ENCODE measurements at places on chromosomes 1 and 21. TPM values are rescaled to one million over a fixed set of nuclear protein-coding genes. Genes with fewer than 3 reads are reported as not detected.

The GCSAML gene
- total RNA-seq: not detected

The OR10Z1 gene
- total RNA-seq: not detected

The PLCH2 gene
- total RNA-seq: 0.24 TPM

The NR5A2 gene
- 2.4 TPM for total RNA-seq

The TDRD5 gene
- total RNA-seq: 0.05 TPM

The AGT gene
- 0.13 TPM for total RNA-seq

The DISP3 gene
- total RNA-seq: 0.54 TPM

The TOMM20 gene
- total RNA-seq: 133 TPM

The CHIA gene
- not detected for total RNA-seq

The LCE1C gene
- not detected for total RNA-seq

The CHD5 gene
- 2.2 TPM for total RNA-seq

The ZNF648 gene
- total RNA-seq: not detected

The ETNK2 gene
- total RNA-seq: 17.6 TPM

The OR2L13 gene
- not detected for total RNA-seq

The CYP4A22 gene
- total RNA-seq: not detected

The KCNQ4 gene
- total RNA-seq: 0.27 TPM

The AKIRIN1 gene
- 44.5 TPM for total RNA-seq

The TEX38 gene
- total RNA-seq: not detected

The KRTAP12-2 gene
- total RNA-seq: not detected

The STX12 gene
- total RNA-seq: 9.7 TPM

The RIPPLY3 gene
- 0.59 TPM for total RNA-seq

The HJV gene
- not detected for total RNA-seq

The NEGR1 gene
- not detected for total RNA-seq

The KCNH1 gene
- total RNA-seq: 2.1 TPM

The CD52 gene
- not detected for total RNA-seq

The CFAP107 gene
- total RNA-seq: not detected

The NOTCH2 gene
- total RNA-seq: 36.6 TPM

The RNASEL gene
- 1.9 TPM for total RNA-seq

The KRTAP19-2 gene
- total RNA-seq: not detected

The IL22RA1 gene
- 7.3 TPM for total RNA-seq

The SYT6 gene
- total RNA-seq: 0.13 TPM

The EXTL2 gene
- total RNA-seq: 7.7 TPM

The OR6F1 gene
- total RNA-seq: not detected

The SPRR2E gene
- total RNA-seq: not detected

The BGLAP gene
- not detected for total RNA-seq

The PKNOX1 gene
- total RNA-seq: 6.0 TPM

The SPRTN gene
- 12.9 TPM for total RNA-seq

The CD53 gene
- total RNA-seq: not detected

The GJA5 gene
- not detected for total RNA-seq

The PCP4 gene
- total RNA-seq: not detected

The ANGPTL3 gene
- total RNA-seq: not detected

The C1orf105 gene
- total RNA-seq: not detected

The SPATA21 gene
- total RNA-seq: 0.06 TPM

The FCGR3A gene
- not detected for total RNA-seq

The F3 gene
- 8.1 TPM for total RNA-seq

The OR6K3 gene
- not detected for total RNA-seq

Measured in A549 treated with Hydrocortisone at 1 μM for 4 hours (cell line).